ENCODE measurements at places on chromosomes 1 and 21.

DNA sequence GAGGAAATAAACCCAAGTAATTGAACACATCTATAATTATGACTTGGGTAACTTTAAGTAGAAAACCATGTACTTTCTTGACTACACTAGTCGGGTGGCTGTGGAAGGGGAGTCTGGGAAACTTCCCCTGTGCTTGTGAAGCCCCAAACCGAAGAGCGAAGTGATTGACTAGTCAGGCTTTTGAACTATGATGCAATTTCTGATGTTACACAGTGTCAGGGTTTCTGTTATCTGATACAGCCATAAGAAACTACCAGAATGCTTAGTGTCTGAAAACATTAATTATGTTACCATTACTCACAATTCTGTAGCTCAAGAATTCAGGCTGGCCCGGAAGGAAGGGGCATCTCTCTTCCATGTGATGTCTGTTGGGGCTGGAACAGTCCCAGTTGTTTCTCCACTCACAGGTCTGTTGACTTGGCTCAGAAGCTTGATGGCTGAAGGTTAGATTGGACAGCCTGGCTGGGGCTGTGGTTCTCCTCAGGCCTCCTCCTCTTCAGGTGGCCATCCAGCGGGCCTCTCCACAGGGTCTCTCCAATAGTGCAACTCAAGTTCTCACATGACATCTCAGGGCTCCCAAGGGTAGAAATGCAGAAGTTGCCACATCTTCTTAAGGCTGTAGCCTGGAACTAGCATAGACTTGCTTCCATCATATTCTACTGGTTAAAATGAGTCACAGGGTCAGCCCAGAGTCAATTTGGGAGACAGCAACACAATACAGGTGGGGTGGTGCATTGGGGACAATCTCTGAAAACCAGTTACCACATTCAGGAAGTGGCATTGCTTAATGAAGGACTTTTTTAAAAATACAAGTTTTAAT lies 8.3 kb upstream of the C8B start:
- no peak for DNase-seq

- DNase-seq, result no peak
Measured at GRCh38 chr1:115643666-115644065, 1.9 kb downstream of the VANGL1 start.

DNA sequence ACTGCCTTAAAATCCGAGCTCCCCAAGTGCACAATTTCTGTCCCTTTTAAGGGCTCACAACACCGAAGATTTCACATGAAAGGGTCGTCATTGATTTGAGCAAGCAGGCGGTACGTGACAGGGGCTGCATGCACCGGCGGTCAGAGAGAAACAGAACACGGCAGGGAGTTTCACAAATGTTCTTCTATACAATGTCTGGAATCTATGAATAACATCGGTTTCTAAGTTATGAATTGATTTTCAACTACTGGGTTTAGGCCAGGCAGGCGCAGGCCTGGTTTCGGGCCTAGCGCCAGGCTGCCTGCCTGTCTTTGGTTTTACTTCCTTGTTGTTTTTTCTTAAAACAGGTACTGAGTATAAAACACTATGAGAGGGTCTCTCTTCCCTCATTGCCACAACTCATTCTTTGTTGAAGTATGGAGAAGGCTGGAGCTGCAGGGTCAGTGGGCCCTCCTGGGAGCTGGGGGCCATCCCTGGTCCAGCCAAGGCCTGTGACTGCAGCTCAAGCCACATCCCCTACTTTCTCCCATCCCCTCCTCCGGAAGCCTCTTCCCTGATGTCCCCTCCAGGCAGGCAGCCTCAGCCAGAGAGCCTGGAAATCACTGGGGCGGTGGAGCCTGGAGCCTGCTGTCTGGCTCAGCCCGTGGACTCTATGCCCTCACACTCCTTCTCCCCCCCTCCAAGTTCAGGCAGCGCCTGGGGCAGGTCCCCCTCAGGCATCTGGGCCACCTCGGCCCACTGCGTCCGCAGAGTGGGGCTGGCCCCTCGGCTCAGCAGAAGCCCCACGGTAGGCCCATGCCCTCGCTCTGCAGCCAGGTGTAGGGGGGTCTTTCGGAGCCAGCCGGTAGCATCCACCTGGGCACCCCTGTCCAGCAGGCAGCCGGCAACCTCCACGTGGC lies 2.4 kb downstream of the ANKRD65 start:
- no peak for DNase-seq

- no peak for DNase-seq
Measured at GRCh38 chr1:230866171-230867070, 1.9 kb downstream of the C1orf198 start.

- DNase-seq, result no peak
Measured at GRCh38 chr1:219461981-219462400, 150.9 kb downstream of the ZC3H11B start.

DNA sequence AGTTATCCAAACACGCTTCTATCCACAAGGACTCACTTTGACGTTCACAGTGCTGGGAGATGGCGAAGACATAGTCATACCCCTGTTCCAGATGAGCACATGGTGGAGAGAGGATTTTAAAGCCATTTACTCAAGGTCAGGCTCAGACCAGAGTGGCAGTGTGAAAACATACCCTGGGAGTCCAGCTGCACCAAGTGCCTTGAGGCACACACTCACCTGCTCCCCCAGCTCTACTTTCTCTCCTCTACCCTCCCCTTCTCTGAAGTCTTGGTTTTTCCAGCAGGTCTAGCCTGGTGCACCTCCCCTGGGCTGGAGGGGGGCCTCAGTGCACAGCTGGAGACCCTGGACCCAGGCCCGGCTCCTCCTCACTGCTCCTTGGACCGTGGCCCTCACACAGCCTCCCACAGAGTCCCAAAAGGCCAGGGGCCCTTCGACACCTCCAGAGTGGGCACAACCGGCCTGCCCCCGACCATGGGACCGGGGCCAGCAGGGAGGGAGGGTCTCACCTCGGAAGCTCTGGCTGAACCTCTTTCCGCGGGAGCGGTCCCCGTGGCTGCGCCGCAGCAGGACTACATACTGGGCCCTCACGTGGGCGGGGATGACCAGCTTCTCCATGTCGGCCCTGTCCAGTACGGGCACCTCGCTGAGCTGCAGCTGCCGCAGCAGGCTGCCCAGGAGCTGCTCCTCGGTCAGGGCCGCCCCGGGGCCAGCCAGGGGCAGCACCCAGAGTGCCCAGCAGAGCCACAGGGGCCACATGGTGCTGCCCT lies 452 bp downstream of the LEFTY2 start:
- no peak for DNase-seq

DNA sequence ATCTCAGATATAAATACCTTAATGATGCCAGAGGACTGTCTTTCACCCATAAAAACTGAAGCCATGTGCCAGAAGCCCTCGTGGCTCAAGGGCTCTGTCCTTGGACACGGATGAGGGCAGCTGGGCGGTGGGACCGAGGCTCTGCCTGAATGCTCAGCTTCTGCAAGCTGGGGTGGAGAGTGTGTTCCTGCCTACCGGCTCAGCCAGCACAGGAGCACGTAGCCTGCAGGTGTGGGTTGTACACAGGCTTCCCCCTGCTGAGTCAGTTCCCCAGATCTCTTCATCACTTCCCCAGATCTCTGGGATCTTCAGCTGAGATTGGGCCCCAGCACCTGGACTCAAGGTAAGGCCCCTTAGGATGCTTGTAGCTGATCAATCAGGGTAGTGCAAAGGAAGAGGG lies 15.4 kb downstream of the KCNJ15 start:
- DNase-seq, result no peak
